ENCODE measurements at places on chromosomes 2 and 18. TPM values are rescaled to one million over a fixed set of nuclear protein-coding genes. Genes with fewer than 3 reads are reported as not detected.

- DNase-seq: peak; percentile 81
Observed at GRCh38 chr2:173204316-173204715, 128.7 kb downstream of the MAP3K20 start.

The DOK1 gene
- polyA plus RNA-seq: 13.8 TPM

- no peak for DNase-seq
Observed at GRCh38 chr2:33873076-33873605, 274.0 kb upstream of the FAM98A start.

GRCh38 chr2:120520454-120520853 lies 174.5 kb downstream of the INHBB start:
- DNase-seq: no peak

GRCh38 chr2:151087377-151087776 lies 174.3 kb downstream of the RBM43 start:
- no peak for DNase-seq

DNA sequence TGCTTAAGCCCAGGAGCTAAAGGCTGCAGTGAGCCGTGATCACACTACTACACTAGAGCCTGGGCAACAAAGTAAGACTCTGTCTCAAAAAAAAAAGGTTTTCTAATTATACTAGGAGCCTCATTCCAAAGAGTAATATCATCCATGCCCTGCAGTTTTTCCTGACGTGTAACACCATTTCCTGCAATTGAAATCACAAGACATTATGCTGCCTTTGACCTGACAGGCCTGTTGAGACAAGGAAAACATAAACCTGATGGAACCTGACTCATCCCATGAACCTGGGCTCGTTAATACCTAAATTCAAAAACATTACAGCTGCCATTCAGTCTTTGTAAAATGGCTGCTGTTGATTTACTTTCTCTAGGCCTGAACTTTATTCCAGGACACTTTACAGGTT lies 58.7 kb upstream of the PEX13 start:
- peak; percentile 87 for DNase-seq

The SERPINB11 gene
- polyA plus RNA-seq: not detected

The ACTG2 gene
- polyA plus RNA-seq: not detected

DNA sequence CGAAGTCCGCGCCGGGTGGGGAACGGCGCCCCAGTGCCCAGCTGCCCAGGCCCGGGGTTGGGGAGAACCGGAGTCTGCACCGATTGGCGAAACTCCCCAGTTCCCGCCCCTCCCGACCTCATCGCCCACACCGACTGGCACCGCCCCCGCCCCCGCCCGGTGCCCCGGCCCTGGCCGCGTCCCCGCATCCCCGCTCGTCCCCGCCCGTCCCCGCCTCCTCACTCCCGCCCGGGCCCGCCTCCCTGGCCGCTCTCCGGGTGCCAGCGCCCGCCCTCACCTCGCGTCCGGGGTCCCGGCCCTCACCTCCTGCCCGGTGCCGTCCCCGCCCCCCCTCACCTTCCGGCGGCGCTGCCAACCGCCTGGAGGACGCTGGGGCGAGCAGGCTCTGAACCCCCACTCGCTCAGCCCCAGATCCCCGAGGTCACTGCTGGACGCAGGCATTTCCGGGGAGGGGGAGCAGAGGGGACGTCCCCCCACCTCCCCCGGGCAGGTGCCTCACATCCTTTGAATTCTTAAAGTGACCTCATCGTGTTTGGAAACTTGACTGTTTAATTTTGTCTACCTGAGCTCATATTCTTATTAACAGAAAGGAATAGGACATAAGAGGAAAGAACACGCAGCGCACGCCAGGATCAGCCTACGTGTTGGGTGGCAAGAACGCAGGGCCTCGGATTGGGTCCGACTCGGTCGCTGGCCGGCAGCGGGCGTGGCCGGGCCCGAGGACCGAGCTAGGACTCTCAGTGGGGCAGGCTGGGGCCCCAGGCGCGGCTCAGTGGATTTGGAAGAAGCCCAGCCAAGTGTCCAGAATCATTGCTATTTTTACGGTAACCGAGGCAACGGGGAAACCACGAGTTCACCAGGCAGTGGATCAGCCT lies at the start of gene FAM110C:
TSS of gene FAM110C (minus strand) at position 35 of the 875 bp plus-strand sequence. CDS start 120 bp downstream, outside the sequence.
- no peak for DNase-seq

The ASIC4 gene
- not detected for polyA plus RNA-seq

DNA sequence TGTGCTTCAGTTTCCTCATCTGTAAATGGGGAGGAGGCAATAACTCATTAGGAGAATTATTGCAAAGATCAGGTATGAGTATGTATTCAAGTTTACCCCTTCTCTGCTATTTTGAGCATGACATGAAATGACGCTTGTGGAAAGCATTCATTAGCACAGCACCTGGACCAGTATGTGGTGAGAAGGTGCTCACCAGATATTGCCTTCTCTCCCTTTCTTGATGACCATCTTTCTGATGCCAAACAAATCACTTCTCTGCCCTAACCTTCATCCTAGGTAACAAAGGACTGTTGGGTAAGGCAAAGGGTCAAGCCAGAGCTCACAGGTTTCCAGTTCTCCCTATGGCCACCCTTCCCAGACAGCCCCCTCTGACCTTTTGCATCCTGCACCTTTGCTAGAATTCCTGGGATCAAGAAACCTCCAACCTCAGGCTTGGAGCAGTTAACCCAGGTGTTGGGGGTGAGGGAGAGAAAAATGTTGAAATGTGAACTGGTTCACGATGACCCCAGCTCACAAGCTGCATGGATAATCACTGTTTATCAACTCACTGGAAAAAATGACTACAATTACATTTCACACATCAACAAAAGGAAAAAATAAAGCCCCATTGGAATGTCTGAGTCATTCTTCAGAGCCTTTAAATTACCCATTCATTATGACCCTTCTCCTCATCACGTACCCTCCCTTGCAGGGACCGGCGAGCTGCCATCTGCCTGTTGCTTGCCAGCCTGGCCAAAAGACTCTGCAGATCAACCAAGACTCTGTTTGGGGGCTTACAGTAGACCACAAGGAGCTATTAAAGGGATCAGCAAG lies 41.6 kb downstream of the LBH start:
- peak; percentile 73 for DNase-seq

DNA sequence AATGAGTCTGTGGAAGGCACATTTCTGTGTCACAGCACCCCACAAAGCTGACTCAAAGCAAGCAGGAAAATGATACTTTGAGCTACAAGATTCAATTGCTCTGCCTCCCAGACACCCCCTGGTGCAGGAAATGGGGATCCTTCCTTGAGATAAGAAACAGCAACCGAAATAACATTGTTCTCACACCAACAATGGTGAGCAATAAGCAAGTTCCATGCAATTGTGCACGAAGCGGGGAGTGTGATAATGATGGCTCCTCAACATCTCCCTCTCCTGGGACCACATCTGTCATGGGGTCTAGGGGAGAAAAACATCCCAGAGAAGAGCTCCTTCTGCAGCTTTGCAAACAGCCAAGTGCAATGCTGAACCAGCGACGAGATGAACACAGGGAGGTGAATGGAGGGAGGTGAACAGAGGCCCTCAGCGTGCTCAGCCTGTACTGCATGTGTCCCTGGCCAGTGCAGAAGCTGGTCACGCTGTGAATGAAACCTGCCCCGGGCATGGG lies 67.7 kb downstream of the PDCL3 start:
- DNase-seq: peak; percentile 19

DNA sequence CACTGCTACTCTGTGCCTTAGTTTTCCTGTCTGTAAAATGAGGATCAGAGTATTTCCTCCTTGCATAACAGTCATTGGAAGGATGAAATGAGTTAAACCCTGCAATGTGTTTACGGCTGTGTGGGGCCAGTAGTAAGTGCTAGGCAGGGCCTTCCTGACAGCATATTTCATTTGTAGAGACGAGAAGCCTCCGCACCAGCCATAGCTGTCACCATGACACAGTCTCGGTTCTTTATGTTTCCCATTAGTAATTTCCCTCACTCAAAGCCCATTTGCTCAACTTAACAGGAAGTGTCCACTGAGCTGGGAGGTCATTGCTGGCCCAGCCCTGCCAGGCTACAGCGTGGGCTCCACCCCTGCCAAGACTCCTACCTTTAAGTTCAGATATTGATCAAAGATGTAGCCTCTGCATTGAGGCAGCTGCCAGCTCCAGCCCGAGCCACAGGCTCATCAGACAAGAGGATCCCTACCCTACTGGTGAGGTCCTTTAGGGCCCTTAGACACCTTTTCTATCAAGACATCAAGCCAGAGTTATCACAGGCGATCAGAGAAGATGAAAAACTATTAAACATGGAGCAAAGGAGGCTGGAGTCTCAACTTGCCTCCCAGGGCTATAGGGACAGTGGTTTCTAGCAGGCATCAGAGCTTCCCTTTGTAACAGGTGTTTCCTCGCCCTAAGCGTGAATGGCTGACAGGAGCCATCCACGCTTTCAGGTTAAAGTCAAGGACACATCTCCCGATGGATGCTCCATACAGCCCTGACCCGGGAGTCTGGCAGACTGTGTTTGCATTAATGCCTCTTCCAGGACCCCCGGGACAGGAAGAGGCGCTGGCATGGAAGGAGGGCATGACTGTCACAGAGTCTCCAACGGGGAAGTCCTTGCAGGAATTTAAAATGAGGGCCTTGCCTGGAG lies 251.7 kb downstream of the NDUFA10 start:
- DNase-seq: no peak

- DNase-seq: no peak
Observed at GRCh38 chr2:240888130-240888889, 7.6 kb downstream of the MAB21L4 start.

The ACKR3 gene
- polyA plus RNA-seq: 428 TPM

- DNase-seq: peak; percentile 47
Observed at GRCh38 chr2:200307724-200308545, 1.4 kb downstream of the SPATS2L start.

DNA sequence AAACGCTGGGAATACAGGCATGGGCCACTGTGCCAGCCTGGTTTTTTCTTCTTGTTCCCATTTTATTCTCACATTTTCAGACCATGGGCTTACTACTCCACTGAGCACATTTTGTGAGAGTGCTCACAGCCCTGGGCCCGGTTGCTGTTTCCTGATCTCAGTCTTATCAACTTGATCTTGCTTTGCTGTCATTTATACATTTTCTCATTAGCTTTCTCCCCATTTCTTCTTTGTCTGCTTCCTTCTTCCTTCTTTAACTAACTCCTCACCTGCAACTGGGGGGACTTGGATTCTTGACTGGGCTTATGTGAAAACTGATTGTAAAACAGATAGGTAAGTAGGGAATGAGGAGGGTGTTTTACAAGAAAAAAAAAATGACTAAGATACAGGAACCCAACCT lies 117.3 kb downstream of the PLB1 start:
- DNase-seq: peak; percentile 24

The HOXD13 gene
- not detected for polyA plus RNA-seq

DNA sequence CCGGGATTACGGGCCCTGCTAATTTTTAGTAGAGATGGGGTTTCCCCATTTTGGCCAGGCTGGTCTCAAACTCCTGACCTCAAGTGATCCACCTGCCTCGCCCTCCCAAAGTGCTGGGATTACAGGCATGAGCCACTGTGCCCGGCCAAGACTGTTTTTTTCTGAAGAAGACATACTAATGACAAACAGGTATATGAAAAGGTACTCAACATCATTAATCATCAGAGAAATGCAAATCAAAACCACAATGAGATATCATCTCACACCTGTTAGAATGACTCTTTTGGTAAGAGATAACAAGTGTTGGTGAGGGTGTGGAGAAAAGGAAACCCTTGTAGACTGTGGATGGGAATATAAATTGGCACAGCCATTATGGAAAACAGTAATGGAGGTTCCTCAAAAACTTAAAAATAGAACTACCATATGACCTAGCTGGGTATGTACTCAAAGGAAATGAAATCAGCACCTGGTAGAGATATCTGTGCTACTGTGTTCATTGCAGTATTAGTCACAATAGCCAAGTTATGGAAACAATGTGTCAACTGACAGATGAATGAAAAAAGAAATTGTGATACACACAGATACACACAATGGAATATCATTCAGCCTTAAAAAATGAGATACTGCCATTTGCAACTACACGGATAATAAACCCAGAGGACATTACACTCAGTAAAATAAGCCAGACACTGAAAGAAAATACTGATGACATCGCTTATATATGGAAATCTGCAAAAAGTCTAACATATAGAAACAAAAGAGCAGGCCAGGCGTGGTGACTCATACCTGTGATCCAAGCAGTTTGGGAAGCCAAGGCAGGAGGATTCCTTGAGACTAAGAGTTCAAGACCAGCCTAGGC lies 20.8 kb downstream of the SOS1 start:
- DNase-seq: peak; percentile 73

- DNase-seq: peak; percentile 61
Observed at GRCh38 chr2:50649626-50650402, 382.1 kb downstream of the NRXN1 start.

The DCDC2C gene
- polyA plus RNA-seq: not detected

GRCh38 chr2:151959238-151959637 lies 131.0 kb upstream of the ARL5A start:
- DNase-seq: no peak

DNA sequence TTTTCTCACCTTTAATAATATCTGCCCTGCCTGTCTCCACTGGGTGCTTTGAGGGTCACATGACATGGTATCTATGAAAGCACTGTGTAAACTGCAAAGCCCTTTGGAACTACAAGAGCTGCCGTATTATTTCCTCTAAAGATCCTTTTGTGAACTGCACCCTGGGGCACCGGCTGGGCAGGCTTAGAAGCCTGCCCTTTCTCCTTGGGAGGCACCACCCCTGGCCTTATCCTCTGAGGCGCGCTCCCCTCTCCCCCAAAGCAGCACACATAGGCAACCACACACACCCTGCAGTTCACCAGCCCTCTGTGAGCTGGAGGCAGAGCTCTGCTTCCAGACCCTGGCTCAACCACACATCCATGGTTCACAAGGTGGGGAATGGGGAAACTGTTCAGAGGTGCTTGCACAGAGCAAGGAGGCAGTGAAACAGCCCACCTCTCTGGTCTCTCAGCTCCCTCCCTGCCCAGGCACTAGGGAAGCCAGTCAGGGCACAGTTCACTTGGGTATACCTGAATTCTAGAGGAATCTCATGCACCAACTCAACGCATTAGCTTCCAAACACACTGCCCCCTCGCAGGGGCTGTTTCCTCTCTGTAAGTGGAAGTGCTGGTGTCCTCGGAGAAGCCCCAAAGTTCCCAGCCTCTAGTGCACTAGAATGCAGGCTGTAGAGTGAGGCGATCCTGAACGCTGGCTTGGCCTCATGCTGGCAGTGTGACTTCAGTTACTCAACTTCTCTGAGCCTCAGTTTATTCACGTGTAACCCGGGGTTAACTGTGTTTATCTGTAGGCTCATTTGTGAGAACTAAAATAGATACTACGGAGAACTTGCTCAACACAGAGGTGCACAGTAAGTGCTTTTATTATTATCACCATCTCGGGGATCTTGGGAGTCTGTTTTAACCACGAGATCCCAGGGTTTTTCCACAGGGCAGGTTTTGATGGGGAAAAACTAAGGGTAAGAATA lies 11.0 kb downstream of the SIGLEC15 start:
- no peak for DNase-seq

The BIN1 gene
- 25.8 TPM for polyA plus RNA-seq

Data from endothelial cell of umbilical vein (primary cell).